ENCODE measurements at places on chromosomes 7 and 10.

DNA sequence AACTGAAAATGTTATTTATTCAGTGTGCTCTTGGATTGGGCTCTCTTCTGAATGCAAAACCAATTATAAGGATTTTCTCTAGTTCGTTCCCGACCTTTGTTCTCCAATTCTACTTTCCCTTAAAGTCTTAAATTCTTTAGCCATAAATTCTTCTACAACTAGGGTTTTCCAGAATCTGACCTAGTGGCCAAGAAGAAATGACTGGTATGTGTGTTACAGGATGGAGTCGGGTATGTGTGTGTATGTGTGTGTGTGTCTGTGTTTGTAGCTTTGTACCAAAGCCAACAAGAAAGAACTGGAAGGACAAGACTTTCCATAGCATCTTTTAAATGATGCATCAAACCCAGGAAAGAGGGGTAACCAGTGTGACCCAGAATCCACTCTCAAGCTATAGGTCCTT lies 25.8 kb upstream of the LEP start:
- DNase-seq = no peak

GRCh38 chr7:143492043-143492471 lies 14.4 kb downstream of the TAS2R41 start:
- peak; percentile 81 for DNase-seq

GRCh38 chr10:27527666-27528295 lies 23.7 kb downstream of the RAB18 start:
- DNase-seq = no peak

GRCh38 chr7:70807650-70808049 lies 324.3 kb upstream of the GALNT17 start:
- DNase-seq = no peak

- no peak for DNase-seq
Observed at GRCh38 chr7:91294639-91295220, 30.5 kb downstream of the FZD1 start.

DNA sequence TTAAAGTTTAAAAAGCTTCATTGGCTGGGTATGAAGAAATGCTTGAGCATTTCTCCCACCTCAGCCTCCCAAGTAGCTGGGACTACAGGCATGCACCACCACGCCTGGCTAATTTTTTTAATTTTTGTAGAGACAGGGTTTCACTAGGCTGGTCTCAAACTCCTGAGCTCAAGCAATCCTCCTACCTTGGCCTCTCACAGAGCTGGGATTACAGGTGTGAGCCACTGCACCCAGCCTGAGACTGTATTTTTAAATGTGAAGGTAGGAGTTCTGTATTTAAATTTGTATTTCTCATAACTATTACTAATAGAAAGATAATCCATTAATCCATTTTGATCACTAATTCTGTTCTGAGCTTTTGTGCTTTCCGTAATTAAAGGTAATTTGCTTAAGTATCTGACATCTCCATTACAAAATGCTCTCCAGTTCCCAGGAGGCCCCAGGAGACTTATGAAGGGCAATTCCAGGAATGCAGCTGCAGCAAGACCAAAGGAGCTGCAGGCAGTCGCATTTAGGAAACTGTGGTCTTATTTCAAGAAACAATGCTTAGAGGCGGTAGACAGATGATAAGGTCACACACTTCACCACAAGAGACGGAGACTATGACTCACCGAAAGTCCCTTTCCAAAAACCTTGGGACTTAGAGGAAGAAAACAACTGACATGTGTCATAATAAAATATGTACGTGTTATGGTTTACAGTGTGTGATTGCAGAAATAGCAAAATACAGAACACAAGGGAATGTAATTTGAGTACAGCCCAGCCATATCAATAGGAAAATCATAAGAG lies 23.3 kb downstream of the YAE1 start:
- DNase-seq = peak; percentile 86

- DNase-seq = no peak
Observed at GRCh38 chr7:144390481-144390880, 13.0 kb downstream of the NOBOX start.

DNA sequence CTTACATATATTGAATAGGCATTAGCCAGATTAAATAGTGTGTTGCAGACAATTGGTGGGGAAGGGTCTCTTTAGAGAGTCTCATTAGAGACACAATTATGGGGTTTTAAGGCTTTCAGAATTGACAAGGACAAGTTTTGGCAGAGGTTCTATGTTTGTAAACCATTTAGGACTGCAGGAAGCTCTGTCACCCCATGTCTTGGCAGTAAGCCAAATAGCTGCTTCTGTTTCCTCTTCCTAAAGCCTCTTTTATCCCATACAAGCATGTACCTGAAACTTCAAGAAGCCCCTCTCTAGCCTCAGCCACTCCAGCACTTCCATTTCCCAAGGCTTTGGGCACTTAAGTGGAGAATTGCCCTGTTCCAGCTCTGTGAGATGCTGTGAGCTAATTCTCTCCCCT lies 21.8 kb upstream of the LRRC4 start:
- peak; percentile 35 for DNase-seq

- no peak for DNase-seq
Observed at GRCh38 chr7:30083334-30083733, 51.5 kb upstream of the MTURN start.

GRCh38 chr7:105931179-105931578 lies 31.9 kb upstream of the CDHR3 start:
- no peak for DNase-seq

GRCh38 chr7:151725844-151726651 lies 150.9 kb downstream of the PRKAG2 start:
- no peak for DNase-seq

DNA sequence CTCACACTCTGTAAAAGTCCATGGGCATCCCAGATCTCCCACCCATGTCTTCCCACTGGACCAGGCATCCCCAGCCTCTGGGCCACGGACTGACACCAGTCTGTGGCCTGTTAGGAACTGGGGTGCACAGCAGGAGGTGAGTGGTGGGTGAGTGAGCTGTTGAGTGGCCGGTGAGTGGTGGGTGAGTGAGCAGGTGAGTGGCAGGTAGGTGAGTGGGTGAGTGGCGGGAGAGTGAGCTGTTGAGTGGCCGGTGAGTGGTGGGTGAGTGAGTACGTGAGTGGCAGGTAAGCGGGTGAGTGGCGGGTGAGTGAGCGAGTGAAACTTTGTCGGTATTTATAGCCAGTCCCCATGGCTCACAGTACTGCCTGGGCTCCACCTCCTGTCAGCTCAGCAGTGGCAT lies 471.2 kb downstream of the DNAJB6 start:
- DNase-seq = no peak

DNA sequence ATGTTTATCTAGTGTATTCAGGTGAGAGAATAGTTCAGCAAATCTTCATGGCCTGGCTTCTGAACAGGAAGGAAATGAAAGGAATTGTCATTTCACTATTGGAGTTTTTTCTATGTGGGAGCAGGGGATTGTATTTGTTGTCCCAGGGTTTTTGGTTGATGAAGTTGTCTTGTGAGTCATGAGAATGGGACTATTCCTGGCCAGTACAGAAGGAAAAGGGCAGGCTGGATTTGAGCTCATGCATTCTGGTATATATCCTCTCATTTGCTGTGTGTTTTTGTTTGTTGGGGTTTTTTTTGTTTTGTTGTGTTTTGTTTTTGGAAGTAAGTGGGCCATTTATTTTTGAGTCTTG lies 101.2 kb upstream of the MKLN1 start:
- DNase-seq = no peak

- no peak for DNase-seq
Observed at GRCh38 chr10:85580585-85580984, 786.0 kb downstream of the GRID1 start.

- no peak for DNase-seq
Observed at GRCh38 chr7:159172400-159172799, 27.7 kb upstream of the VIPR2 start.

DNA sequence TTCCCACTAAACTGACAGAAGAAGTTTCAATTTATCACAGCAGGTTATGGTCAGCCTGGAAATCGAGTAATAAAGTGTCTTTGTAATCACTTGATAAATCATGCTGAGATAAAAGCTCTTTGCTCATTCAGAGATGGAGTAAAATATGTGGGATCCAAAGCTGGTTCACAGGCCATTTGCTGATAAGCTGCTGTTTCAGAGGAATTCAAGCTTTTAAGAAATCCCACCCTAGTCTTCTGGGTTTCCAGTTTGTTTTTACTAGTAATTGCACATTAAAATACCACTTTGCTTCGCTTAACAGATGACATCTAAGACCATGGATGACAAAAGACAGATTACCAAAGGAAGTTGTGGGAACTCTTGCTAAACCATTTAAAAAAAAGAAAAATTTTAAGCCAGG lies 37.4 kb upstream of the CDK6 start:
- DNase-seq = no peak

- DNase-seq = no peak
Observed at GRCh38 chr7:149815121-149815520, 23.1 kb upstream of the ZNF862 start.

DNA sequence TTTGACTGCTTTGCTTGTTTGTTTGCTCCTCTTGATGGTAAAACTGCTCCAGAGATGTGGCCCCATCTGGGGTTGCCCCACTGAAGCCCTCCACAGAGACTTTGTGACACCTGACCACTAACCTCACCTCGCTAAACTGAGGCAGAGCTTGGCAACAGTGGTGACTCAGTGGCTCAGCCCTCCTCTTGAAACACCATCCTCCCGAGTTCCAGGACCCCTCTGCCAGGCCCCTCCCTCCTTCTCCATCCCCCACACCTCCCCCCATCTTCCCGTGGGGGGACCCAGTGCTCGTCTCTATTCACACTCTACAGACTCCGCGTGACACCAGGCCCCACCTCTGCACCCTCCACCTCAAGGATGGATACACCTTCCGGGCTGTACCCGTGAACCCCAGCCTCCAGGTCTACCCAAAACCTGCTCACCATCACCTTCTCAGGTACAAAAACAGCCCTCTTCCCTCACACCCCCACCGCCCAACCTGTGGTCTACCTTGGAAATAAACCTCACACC lies 19.0 kb upstream of the RET start:
- DNase-seq = no peak

GRCh38 chr10:59107147-59107546 lies 69.3 kb upstream of the PHYHIPL start:
- no peak for DNase-seq

GRCh38 chr10:55048830-55049498 lies 247.9 kb upstream of the PCDH15 start:
- no peak for DNase-seq

DNA sequence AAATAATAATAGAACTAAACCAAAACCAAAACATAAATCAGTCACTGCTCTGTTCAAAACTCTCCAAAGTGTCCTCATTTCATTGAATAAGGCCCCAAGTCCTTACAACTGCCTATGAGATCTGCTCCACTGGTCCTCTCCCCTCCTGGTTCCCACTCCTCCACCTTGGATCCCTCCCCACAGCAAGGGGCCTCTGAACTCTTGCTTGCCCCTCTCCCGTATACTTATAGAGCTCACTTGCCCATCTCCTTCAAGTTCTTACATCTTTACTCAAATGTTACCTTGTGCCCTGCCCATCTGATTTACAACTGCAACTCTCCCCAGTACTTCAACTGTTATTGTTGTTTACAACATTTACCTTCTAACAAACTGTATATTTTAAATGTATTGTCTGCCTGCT lies 819 bp downstream of the POLD2 start:
- DNase-seq = no peak

Data from CD14-positive monocyte (primary cell).